ENCODE measurements at places on chromosomes 1 and 21.

DNA sequence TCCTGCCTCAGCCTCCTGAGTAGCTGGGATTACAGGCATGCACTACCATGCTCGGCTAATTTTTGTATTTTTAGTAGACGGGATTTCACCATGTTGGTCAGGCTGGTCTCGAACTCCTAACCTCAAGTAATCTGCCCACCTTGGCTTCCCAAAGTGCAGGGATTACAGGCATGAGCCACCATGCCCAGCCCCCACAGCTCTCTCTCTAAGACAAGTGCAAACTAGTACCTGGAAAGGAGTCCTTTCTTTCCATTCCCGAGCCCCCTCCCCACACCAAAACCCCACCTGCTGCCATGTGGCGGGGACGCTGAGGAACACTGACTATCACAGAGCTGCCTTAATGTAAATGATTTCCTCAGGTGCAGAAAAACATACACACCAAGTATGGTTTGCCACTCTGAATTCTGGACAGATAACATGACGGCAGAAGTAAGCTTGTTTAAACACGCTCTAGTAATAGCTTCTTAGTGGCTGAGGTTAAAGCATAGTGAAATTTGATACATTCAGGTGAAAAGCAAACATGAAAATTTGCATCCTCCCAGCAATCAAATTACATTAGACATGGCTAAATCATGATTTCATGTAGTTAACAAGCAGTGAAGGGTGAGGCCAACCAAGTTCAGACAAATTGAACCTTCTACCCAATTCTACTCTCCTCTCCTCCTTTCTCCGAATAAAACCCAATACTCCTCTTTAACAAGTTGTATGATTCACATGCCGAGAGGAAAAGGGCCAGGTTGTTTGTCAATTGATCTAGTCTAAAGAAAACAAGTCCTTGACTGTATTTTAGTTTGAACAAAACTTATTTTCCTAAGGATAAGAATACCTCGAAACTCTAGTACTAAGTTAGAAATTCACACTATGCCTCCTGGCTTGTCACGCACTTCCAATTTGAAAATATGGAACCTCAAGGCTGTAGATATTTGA lies 19.8 kb downstream of the ERRFI1 start:
- DNase-seq = no peak

DNA sequence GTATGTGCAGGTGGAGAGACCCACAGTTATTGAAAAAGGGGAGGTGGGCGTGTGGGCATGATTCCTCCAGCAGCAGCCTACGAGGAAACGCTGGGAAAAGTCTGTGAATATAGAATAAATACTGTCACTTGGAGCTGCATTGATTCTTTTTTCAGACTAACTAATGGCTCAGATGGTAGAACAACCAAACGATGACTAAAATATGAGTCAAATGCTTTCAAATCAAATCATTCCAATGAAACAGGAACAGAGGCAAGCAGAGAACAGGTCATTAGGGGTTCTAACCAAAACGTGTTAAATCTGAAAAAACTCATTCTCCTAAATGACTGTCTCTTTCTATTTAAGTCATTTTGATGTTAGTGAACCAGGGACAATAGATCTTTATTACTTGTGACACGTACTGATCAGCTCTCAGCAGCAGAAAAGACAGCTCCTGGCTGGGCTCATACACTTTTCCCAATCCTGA lies 35.1 kb upstream of the SEC16B start:
- no peak for DNase-seq

GRCh38 chr1:194084755-194085154 lies 898.3 kb upstream of the B3GALT2 start:
- no peak for DNase-seq

DNA sequence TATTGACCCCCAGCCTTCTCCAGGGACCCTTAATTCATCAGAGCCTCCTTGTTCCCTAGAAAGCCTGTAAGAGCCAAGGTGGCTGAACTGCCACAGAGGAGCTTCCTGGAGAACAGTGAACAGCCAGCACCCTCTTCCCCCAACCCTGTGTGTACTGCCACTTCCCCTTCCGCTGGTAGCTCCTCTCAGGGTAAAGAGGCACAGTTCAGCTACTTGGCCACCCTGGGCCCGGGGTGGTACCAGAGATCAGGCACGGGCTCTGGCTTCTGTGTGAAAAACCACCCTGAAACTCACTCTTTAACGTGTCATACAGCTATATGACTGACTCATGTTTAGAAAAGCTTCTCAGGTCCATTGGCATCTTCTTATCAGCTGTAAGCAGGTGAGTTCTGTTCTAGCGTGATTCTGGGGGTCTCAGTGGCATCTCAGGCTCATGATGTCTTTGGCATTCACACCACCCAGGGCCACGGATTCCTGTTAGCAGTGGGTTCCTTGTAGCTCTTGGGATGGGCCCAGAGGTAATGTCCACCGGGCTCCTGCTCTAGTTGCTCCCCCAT lies 22.4 kb downstream of the ARMH1 start:
- DNase-seq = no peak

GRCh38 chr1:157154940-157155514 lies 16.8 kb upstream of the ETV3 start:
- DNase-seq = no peak

GRCh38 chr1:26538480-26539412 lies 9.2 kb downstream of the RPS6KA1 start:
- DNase-seq = no peak

DNA sequence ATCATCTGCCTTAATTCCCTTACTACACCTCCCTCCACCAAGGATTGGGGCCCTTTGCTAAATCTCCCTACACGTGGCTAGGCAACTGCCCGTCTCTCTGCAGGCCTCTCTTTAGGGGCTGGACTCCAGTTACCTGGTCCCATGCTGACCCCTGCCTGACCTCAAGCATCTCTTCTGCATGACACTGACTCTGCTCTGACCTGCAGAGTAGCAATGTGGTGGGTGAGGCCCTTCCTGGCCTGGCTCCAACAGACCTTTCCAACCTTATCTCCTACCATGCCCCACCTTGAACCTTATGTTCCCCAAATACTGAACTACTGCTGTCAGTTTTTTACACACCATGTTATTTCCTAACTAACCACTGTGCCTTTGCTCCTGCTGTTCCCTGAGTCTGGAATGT lies 45.9 kb upstream of the EPS15 start:
- no peak for DNase-seq

GRCh38 chr1:17527036-17527914 lies 12.2 kb upstream of the ARHGEF10L start:
- DNase-seq = no peak

DNA sequence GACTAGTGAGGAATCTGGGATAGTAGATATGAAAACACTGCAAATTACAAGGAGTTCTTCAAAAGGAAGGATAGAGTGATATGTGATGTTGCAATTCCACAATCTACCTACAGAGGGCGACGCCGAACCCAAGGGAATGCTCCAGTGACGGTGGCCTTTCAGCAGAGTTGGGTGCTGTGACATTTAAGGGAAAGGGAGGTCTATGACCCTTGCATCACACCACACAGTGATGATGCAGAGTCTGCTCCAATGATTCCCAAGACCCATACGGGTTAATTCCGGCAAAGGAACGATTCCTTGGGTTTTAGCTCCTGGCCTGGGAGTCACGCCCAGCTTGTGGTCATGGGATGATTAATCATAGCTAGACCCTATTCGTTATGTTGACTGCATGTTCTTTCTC lies 123.0 kb upstream of the IGSF21 start:
- peak; percentile 7 for DNase-seq

DNA sequence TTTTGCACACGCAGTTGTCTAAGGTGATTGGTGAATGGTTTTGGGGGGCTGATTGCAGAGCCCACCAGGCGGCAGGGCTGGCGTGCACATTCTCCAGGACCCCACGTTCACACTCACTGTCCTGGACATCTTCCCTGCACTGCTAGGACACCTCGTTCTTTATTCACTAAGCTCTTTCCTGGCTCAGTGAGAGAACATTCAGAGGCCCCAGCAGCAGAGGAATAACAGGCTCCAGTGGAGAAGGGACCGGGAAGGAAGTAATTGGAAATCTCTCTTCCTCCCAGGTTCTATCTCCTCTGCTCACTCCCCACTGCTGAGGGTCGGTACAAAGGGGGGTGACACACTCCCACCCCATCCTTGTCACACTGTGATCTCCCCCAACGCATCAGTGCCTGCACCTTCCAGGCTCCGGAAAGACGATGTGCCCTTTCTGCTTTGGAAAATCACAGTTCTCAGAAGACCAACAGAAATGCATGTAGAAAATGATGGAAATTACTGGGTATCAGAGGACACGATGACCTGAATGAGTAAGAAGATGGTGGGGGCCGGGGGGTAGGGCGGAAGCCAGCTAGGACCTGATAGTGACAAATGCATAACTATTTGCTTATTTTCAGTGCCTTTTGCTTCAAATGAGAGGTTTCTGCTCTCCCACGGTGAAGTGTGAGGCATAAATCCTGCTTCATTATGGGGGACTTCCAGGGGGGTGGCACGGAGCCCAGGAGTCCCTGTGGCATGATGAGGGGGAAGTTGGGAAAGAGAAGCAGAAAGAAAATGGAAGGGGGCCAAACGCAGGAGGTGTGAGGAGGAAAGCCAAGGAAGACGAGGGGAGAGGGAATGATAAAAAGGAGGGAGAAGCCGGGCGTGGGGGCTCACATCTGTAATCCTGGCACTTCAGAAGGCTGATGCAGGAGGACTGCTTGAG lies 25.2 kb upstream of the KIF26B start:
- no peak for DNase-seq

DNA sequence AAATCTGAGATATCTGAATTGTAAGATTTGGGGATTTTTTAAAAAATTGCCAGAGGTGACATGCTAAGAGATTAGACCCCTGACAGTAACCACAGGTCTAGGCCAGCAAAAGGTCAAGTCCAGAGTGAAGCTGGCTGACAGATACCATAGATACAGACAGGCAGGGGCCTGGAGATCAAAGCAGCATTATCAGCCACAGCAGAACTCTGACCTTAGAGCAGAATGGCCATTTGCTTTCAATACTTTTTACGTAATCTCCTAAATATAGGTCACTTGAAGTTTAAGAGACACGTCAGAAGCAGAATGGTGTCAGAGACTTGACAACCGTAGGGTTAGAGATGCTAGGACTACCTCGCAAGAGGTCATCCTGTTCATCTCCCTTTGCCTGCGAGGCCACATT lies 40.8 kb upstream of the RXRG start:
- no peak for DNase-seq

DNA sequence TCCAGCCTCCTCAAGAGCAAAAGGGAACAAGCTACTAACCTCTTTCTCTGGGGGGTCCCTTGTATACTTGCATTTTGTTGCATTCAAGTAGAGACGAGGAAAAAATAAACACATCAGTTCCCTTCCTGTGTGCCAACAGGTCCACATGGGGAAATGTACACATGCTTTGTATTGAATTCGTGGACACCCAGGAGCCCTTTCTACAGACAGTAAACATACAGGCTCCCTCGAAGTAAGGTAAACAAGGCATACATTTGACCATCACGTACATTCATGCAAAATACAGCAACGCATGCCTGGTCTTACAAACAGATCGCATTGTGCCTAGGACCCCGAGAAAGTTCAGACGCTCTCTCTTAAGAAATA lies 1.1 kb downstream of the KCND3 start:
- DNase-seq = no peak

DNA sequence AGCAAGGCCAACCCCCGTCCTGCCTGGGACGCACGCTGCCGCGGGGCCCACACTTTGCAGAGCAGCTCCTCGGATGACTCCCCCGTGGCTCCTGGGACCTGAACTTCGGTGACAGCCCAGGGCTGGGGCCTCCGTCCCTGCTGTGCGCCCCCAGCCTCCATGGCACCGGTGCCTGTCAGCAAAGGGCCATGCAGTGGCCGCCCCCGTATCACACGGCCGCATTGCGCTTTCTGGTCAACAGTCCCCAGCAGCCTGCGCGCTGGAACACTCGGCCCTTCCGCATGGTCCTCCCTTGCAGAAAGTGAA lies 18.0 kb downstream of the NADK start:
- DNase-seq = no peak

DNA sequence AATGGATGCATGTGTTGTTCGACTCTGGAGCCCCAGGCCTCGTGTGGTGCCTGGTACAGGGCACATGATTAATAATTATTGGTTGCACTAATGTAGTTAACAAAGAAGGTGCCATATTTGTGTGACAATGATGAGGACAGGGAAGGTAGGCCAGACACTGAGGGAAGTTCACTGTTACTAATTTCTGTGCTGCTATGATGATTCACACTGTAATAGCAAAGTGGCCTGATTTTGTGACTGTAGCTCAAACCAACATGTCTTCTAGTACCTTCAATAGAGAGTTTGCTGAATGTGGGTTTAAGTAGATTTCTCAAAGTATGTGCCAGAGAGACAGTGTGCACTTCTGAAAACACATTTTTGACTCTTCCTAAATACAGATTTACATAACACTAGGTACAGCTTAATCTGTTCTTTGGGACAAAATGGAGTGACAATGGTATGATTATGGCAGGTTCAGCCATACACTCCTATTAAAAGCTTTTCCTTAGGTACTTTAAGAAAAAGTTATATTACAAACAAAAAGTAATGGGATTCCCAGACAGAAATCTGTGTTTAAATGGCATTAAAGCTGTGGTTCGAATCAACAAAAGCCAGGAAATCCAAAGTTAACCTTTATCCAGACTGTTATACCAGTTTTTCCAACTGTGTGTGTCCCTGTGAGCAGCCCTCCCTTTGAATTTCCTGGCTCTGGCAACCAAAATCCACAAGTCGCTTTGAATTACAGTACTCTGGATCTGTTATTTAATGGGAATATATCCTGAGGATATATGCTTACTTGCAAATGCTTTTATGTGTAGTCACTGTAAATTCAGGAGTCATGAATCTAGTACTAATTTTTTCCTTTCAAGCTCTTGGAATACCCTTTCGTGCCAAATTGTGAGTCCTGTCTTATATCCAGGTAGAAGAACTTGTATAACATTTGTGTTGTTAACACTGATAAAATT lies 277.1 kb upstream of the SGIP1 start:
- DNase-seq = no peak

GRCh38 chr1:38454236-38454635 lies 405.3 kb downstream of the RRAGC start:
- DNase-seq = no peak

All from GM12864 (cell line).